ENCODE measurements at places on chromosomes 6 and 20.
A peak's percentile ranks its signal among the peaks of the same experiment; 100 is the strongest.

DNA sequence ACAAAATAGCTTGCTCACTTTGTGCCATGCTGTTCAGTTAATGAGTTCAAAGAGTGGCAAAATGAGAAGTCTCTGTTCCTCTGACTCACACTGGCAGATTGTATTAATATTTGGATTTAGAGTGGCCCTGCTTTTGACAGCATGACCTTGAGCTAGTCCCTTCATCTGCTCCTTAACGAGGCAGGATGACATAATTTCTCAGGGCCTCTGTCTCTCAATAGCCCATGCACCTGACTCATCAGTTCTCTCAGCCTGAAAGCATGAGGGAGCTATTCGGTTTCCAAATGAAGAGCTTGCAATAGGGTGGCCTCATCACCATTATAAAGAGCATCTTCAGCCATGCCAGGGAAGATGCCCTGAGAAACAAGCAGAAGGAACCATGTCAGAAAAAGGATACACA, 38.2 kb downstream of the CAP2 start:
- DNase-seq: no peak

GRCh38 chr6:14305131-14305530, 187.6 kb downstream of the CD83 start:
- DNase-seq: no peak

DNA sequence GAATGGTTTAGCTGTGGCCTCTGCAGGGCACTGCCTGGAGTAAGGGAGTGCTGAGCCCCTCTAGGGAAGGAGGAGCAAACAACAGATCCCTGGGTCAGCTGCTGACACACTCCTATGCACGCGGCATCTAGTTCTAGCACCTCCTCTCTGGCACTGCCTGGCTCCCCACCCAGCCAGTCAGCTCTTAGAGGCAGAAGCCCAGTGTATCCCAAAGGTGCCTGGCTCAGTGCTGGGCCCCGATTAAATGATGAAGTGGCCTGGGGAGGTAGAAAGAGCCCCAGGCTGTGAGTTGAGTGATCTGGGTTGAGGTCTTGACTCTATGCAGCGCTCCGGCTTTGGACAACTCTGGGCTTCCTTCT, 7.6 kb upstream of the VEGFA start:
- no peak for DNase-seq

GRCh38 chr6:147653631-147654030, 145.1 kb downstream of the SAMD5 start:
- DNase-seq: no peak

- DNase-seq: no peak
Measured at GRCh38 chr20:14948416-14948815, 611.0 kb upstream of the FLRT3 start.

DNA sequence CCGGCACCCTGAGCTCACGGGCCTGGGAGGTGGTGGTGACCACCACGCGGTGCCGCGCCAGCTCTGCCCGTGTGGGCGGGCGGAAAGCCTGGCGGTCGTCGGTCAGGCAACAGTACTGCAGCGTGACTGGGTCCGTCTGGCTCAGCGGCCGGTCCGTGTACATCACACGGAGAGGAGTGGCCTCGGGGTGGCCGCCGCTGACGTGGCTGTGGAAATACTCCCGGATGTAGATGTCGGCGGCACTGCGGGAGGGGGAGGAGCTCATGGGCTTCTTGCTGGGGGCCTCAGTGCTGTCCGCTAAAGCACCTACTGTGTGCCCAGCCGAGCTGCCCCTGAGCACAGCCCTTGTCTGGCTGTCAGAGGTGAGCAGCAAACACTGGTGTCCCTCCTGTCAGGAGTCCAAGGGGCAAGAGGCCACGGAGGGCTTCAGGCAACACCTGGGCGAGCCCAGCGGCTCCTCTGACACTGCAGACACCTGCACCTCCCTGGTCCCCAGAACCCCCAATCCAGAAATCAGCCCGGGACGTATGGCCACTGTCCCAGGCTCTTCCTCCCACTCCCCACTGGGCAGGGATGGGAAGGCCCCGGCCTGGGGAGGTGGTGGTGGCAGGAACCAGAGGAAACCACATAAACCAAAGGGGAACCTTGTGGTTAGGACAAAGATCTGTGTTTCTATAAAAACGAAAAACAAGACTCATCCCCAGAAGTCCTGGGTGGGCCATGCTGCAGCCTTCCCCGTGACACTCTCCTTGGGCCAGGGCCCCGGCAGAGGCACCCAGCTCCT, 6.5 kb downstream of the HELZ2 start:
- DNase-seq: peak; percentile 33

DNA sequence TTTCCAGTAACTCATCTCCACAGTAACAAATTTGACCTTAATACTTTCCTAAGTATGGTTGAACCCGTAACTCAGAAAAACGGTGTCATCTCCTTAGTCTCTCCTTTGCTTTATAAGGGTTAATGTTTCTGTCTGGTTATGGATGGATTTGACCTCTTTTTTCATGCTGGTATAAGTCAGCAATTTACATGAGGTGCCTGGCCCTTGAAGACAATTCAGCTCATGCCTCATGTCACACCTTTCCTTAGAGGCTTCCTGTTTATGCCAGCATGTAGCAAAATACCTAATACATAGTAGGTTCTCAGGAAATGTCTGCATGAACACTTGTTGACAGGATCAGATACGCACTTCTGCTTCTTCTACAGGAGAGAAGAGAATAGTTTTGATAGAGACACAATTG, 37.7 kb upstream of the C20orf144 start:
- no peak for DNase-seq

GRCh38 chr6:42101186-42101657, 41.2 kb downstream of the C6orf132 start:
- DNase-seq: no peak

DNA sequence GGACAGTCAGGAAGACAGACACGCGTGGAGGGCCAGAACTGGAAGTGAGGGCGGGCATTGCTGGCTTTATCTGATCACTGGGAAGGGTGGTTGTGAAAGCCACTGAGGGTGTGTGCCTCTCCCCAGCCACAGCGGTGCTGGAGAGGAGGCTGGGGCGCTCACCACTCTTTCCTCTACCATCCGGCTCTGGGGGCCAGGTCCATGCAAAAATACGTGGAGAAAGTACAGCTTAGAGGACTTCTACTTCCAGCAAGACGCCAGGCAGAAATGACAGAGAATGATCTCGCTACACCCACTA, 148.8 kb upstream of the RPS6KA2 start:
- DNase-seq: no peak

DNA sequence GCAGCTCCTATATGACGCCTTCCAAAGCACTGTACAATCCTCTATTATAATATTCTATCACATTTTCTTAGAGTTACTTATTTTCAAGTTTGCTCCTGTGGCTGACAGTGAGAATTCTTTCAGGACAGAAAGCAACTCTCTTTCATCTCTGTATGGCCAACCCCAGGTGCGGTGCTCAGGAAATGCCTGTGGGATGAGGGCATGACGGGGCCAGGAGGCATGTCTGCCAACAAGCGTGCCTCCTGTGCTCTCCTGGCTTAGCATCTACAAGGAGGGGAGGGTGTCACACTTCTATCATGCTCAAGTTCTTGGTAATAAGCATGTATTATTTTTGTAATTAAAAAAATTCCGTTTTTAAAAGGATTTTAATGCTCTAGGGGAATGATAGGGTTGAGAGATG, 11.4 kb downstream of the MRPL14 start:
- no peak for DNase-seq

- DNase-seq: no peak
Measured at GRCh38 chr20:50141018-50141675, 12.4 kb downstream of the PEDS1 start.

GRCh38 chr20:40728470-40728869, 39.4 kb upstream of the MAFB start:
- no peak for DNase-seq

- no peak for DNase-seq
Measured at GRCh38 chr20:23260181-23260840, 90.3 kb upstream of the NXT1 start.

GRCh38 chr20:19304389-19304788, 91.9 kb downstream of the SLC24A3 start:
- no peak for DNase-seq

DNA sequence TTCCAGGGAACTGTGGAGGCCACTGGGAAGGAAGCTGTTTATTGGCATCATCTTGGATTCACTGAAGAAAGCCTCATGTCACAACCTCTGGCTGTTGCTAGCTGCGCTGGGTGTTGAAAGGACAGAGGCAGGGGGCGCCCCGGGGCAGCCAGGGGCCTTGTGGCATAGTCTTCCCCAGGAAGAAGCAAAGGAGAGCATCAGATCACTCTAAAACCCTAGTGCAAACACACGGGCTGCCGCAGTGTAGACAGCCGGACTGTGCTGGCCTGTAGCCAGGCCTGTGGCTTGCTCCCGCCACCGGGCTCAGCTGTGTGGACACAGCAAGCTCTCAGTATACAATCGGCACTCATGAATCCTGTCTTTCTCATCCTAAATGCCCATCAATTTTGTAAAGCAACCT, 23.8 kb upstream of the SMOC2 start:
- DNase-seq: no peak

- no peak for DNase-seq
Measured at GRCh38 chr6:18269253-18269652, 4.9 kb upstream of the DEK start.

- no peak for DNase-seq
Measured at GRCh38 chr20:38450412-38450975, 15.4 kb upstream of the SNHG17 start.

DNA sequence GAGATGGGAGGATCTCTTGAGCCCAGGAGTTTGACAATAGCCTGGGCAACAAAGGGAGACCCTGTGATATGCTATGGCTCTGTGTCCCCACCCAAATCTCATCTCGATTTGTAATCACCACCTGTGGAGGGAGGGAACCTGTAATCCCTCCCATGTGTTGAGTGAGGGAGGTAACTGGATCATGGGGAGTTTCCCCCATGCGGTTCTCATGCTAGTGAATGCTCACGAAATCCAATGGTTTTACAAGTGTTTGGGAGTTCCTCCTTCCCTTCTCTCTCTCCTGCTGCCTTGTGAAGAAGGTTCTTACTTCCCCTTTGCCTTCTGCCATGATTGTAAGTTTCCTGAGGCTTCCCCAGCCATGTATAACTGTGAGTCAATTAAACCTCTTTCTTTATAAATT, 3.4 kb downstream of the NUDT3 start:
- DNase-seq: no peak

GRCh38 chr6:167975458-167975857, 22.0 kb upstream of the KIF25 start:
- no peak for DNase-seq

GRCh38 chr6:94323853-94324252, 904.5 kb upstream of the EPHA7 start:
- DNase-seq: no peak

GRCh38 chr20:31440012-31440659, at the start of gene DEFB123:
DEFB123 (plus strand) TSS chr20:31440632; CDS start chr20:31440699, 67 bp downstream.
- DNase-seq: peak; percentile 13

Measured in activated naive CD4-positive, alpha-beta T cell treated with anti-CD3 and anti-CD28 coated beads, Interleukin-2, amount 50 U/mL, for 16 hours (primary cell).